ENCODE measurements at places on chromosomes 5 and 9.

GRCh38 chr5:149495673-149496072, 55.6 kb downstream of the CSNK1A1 start:
- DNase-seq: no peak

DNA sequence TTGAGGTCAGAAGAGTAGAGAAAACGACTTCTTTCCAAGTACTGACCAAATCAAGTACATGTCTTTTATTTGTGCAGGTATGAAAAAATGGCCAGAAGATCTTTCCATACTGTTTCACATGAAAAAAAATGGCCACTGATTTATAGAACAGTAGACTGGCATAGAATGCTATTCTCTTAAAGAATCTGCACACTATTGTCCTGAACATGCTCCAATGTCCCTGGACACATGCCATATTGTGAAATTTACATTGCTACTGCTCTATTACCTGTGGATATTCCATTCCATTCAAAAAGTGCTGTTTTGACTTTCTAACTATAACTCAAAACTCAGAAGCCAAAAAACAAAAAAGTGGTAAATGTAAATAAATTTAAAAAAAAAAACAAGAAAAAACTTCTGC, 60.6 kb downstream of the FBXL17 start:
- DNase-seq: no peak

- no peak for DNase-seq
Measured at GRCh38 chr5:151896031-151896691, 28.5 kb downstream of the GLRA1 start.

DNA sequence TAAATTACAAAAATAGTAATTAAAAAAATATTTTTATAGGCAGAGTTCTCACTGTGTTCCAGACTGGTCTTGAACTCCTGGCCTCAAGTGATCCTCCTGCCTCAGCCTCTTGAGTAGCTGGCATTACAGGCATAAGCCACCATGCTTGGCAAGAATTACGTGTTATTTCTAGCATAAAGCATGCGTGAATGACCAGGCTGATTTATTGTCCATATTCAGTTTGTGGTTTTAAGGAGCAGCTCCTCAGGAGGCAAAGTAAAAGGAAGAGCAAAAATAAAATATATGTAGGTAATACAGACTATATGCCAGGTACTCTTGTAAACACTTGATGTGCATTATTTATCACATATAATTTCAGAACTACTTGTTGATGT, 7.1 kb upstream of the CD180 start:
- DNase-seq: no peak

- no peak for DNase-seq
Measured at GRCh38 chr5:107783551-107783950, 112.8 kb upstream of the EFNA5 start.

DNA sequence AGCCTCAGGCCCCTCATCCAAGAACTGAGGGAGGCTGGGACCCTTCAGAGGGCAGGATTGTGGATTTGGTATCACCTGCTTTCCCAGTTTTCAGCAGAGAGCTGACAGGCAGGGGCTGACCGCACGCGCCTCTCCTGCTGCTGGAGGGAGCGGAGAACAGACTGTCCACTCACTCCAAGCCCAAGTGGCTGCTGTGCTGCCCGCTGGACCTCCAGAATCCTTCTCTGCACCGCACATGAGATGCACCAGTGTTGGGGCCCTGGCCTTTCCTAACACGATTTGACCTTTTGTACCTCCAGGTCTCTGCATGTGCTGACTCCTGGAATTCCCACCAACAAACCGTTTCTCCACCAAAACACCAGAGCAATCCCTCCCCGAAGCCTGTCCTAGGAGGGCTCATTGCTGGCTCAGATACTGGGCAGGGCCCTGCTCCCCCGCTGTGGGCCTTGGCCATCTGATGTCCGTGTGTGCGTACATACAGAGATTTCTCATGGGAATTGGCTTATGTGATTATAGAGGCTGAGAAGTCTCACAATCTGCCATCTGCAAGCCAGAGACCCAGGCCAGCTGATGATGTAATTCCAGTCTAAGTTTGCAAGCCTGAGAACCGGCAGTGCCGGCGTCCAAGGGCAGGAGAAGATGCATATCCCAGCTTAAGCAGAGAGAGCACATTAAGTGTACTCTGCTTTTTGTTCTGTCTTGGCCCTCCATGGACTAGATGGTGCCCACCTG, 141.7 kb downstream of the GADD45G start:
- no peak for DNase-seq

GRCh38 chr5:155773680-155774079, 553.3 kb upstream of the SGCD start:
- no peak for DNase-seq

DNA sequence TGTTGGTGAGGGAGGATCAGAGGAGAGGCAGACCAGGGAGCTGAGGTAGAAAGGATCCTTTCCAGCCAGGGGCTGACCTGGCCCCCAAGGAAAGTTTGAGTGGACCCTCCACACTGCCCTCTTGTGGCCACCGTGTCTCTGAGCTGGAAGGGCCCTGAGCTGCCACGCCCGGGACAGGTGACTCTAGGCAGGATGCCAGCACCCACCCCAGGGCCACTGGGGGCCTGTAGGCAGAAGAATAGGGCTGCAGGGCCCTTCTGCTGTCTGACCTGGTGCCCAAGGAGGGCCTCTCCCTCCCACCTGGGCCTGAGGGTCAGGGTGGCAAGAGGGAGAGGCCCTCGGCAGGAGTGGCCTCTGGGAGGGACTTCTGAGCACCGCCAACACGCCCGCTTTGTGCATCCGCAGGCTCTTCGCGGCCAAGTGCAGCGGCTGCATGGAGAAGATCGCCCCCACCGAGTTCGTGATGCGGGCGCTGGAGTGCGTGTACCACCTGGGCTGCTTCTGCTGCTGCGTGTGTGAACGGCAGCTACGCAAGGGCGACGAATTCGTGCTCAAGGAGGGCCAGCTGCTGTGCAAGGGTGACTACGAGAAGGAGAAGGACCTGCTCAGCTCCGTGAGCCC, 76.8 kb downstream of the LMX1B start:
- DNase-seq: peak; percentile 31

- no peak for DNase-seq
Measured at GRCh38 chr5:17381932-17382331, 116.1 kb upstream of the TAF11L2 start.

GRCh38 chr5:119022017-119022745, 33.8 kb upstream of the DTWD2 start:
- no peak for DNase-seq

DNA sequence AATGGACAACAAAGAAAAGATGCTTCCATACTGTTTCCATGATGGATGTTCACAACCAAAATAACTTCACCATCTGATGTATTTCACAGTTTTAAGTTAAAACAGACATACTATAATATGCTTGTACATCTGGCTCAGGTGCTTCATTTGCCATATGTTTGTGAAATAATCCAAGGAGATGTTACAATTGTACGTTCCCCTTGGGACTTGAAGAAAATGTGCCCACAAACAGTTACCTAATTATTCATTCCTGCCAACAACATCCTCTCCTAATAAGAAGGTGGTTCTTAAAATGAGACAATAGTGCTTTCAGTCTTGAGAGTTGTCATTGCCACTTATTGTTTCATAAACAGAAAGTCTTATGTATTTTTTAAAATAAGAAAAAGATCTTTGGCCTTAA, 33.1 kb upstream of the SMARCA2 start:
- DNase-seq: no peak

DNA sequence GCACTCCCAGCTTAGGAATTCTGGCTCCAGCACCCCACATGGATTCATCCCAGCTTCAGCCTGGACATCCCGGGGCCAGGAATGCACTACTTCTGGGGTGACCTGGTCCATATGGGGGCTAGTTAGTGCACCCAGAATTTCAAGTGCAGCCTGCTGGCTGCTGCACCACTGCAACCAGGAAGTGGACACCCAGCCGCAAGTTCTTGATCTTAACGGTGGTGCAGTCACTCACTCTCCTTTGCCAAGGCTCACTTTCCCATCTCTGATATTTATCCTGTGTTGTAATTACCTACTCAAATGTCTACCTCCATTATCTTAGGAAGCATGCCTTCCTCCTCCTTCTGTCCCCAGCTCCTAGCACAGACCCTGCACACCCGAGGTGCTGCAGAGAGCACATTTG, 26.2 kb upstream of the RAB14 start:
- no peak for DNase-seq

- no peak for DNase-seq
Measured at GRCh38 chr5:93756372-93756771, 15.0 kb upstream of the POU5F2 start.

GRCh38 chr9:3521966-3522365, 3.8 kb downstream of the RFX3 start:
- DNase-seq: no peak

DNA sequence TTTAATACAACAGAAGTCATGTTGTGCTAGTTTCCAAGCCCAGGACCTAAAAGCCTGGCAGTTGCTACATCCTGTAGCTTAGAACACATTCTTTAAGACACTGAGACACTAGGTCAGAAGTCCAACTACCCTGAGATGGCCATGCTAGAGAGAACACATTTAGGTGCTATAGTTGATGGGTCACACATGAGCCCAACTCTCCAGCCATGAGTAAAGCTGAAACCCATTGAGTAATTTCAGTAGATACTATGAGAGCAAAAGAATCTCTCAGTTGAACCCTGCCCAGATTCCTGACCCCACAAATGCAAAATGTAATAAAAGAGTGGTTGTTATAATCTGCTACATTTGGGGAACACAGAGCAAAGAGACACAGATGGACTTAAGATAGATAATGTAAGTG, 164.4 kb downstream of the SEMA5A start:
- DNase-seq: no peak

DNA sequence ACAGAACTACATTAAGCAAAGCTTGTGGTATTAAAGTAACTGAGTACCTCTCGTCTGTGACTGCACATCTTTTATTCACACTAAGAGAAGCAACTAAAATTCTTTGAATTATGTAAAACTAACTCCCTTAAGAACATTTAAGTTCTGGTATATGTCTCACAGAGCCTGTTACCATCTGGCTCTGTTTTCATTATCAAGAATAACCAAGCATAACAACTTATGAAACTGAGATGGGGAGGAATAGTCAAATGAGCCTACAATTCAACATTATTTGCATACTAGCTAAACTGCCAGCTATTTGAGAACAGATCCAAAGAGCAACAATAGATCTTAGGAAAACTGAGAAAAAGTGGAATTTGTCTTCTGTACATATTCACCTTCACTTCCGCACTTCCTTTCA, 25.3 kb upstream of the ISOC1 start:
- DNase-seq: no peak

- DNase-seq: no peak
Measured at GRCh38 chr5:1193591-1193985, 7.8 kb upstream of the SLC6A19 start.

GRCh38 chr5:145983446-145983845, 47.1 kb downstream of the SH3RF2 start:
- no peak for DNase-seq

DNA sequence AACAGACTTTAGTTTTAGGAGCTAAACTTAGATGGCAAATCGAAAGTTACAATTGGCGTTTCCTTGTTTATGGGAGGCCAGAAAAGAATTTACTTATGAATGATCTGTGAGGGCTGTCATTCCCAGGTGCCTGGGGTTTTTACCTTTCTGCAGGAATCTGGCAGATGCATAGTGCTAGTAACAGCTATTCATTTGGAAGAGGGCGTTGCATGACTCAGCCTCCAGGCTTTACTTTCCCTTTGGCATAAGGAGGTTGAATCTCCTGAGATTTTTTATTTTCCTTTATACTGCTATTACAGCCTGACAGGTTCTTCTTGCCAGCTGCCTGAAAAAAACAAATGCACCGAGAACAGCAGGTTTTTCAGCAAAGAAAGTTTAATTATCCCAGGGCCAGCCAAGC, 30.0 kb downstream of the CARD6 start:
- no peak for DNase-seq

- peak; percentile 6 for DNase-seq
Measured at GRCh38 chr9:110257097-110257841, 962 bp upstream of the TXN start.

GRCh38 chr5:12023614-12024241, 119.5 kb upstream of the CTNND2 start:
- DNase-seq: no peak

DNA sequence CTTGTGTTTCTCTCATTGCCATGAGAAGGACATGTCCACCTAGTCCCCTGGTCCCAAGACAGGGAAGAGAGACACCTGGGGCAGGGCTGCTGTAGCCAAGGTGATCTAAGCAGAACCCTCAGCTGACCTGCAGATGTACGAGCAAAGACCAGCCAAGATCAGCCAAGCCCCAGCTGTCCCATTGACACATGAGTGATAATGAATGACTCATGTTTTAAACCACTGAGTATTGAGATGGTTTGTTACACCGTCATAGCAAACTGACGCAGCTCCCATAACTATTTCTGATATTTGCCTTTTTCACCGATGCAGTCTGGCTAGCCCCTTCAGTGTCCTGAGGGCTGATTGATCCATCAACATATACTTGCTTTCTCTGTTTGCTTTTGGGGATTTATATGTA, 6.7 kb downstream of the OR1K1 start:
- no peak for DNase-seq

DNA sequence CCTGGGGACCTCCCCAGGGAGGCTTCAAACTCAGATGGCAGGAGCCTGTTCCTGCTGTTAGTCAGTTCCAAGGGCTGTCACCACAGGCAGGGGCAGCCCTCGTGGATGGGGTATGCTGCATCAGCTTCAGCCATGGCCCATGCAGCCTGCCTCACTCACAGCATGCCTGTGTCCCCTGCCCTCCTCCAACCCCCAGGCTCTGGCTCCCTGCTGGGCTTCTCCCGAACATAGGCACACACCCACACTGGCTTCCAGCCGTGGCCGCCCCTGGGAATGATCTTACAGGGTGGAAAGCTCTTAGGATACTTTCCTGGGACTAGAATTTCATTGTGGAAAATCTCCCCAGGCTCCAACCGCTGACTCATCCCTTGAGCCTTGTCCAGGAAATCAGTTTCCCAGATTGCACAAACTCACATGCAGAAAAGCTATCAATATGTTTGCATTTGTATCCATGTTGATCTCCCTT, 163.8 kb downstream of the SEC61B start:
- no peak for DNase-seq

GRCh38 chr5:151660616-151661495, 25.9 kb downstream of the SPARC start:
- DNase-seq: no peak

GRCh38 chr5:10490927-10491672, 49.4 kb downstream of the ROPN1L start:
- DNase-seq: no peak

GRCh38 chr9:83130541-83130940, 67.6 kb upstream of the RASEF start:
- DNase-seq: no peak

DNA sequence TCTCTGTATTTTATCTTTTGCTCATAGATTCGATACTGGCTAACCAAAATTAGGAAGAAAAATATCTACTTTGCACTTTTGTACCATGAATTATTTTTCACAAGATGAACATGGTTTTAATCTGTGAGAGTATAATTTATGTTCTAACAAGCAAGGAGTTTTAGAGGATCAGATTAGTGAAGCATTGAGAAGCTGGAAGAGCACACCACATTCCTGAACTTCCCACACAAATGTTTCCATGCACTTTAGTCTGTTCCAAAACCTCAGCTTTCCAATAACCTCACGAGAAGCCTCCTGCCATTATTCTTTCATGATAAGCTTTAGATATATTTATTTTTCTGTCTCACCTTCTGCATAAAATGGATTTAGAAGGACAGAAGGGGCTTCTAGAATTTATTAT, 98.7 kb upstream of the MPDZ start:
- DNase-seq: no peak

GRCh38 chr5:54520940-54521339, 3.4 kb downstream of the SNX18 start:
- DNase-seq: no peak

GRCh38 chr9:89632736-89633135, 27.9 kb downstream of the GADD45G start:
- DNase-seq: no peak

GRCh38 chr5:80967500-80968181, 7.5 kb downstream of the RASGRF2 start:
- no peak for DNase-seq

- DNase-seq: no peak
Measured at GRCh38 chr5:158879993-158880392, 219.7 kb downstream of the EBF1 start.
